ENCODE measurements at places on chromosomes 13 and 19.

- DNase-seq, result no peak
These were observed 118.0 kb upstream of the POSTN start for GRCh38 chr13:37716420-37717195.

- no peak for DNase-seq
These were observed 27.8 kb upstream of the TDRD3 start for GRCh38 chr13:60369242-60369641.

GRCh38 chr13:34001389-34001788 is 183.4 kb downstream of the RFC3 start:
- no peak for DNase-seq

DNA sequence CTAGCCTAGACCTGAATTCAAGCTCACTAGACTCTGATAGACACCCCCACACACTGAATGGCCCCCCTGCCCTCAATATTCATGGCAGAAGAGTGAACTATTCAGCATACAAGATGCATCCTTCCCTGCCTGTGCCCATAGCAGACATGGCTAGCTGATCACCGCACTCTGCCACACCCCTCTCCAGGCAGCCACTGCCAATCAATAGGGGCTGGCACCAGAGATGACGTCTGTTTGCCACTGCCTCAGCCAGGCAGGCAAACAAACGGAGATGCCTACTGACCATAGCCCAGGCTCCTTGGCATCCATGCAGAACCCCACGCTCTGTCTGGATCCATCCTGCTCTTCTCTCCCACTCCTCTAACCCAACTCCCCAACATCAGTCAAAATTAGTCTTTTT is 13.8 kb upstream of the NPAS1 start:
- DNase-seq, result no peak

GRCh38 chr13:105016266-105016665 is 1519.2 kb downstream of the EFNB2 start:
- DNase-seq, result no peak

DNA sequence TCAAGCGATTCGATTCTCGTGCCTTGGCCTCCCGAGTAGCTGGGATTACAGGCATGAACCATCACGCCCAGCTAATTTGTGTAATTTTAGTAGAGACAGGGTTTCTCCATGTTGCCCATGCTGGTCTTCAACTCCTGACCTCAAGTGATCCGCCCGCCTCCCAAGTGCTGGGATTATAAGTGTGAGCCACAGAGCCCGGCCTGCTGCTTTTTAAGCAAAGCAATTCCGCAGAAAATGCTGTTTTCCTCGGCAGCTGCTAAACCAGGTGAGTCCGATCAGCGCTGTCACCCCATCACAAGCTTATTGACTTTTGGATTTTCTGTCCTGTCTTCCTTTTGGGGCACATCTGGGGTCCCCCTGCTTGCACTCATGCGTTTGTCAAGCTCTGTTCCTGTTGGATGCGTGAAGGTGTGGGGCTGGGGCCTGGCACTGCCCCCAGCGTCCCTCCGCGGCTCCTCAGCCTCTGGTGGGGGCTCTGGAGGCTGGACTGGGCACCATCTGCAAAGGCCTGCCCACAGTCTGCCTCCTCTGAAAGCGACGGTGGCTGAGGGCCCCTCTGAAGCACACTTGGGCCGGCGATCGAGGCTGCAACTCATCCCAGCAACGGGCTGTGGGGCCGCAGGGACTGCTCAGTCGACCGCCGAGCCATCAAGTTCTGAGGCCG is 25.7 kb downstream of the CEBPG start:
- DNase-seq, result no peak

GRCh38 chr19:27833031-27833430 is 1379.9 kb downstream of the UQCRFS1 start:
- peak; percentile 50 for DNase-seq

GRCh38 chr13:70407486-70407885 is 299.2 kb upstream of the KLHL1 start:
- DNase-seq, result no peak

- no peak for DNase-seq
These were observed 133.0 kb downstream of the SIPA1L3 start for GRCh38 chr19:38039966-38040365.

DNA sequence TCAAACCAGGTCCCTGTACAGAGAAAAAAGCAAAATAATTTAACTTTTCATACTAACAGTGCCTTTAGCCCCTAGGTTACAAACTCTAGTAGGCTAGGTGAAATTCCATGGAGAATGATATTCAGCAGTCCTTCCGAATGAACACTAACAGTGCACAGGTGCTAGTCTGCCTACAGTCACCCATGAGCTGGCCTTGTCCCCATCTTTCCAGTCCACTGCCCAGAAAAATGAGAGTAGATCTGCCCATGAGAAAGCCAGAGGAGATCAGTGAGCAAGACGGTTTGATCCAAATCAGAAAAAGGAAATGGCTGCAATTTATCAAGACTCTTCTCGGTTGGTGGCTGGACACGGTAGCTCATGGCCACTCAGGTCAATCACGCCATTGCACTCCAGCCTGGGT is 524.9 kb downstream of the FGF9 start:
- DNase-seq, result no peak

GRCh38 chr13:112345826-112346172 is 30.4 kb upstream of the SPACA7 start:
- DNase-seq, result no peak

DNA sequence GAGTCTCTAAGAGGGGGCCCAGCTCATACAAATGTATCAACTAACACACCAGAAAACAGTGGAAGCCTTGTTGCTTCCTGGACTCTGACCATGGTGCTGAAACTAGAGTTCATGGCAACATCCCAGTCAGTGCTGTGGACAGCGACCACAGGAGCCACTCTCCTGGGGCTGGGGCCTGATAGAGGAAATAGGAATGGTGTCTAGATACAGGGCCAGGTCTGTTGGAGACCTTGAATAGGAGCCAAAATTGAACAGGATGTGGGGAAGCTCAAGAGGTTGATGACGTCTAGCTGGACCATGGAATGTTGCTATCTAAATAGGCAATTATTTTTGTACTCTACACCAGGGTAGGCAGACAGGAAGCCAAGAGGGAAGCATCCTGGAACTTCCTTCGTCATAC is 21.7 kb downstream of the LILRB4 start:
- peak; percentile 79 for DNase-seq

DNA sequence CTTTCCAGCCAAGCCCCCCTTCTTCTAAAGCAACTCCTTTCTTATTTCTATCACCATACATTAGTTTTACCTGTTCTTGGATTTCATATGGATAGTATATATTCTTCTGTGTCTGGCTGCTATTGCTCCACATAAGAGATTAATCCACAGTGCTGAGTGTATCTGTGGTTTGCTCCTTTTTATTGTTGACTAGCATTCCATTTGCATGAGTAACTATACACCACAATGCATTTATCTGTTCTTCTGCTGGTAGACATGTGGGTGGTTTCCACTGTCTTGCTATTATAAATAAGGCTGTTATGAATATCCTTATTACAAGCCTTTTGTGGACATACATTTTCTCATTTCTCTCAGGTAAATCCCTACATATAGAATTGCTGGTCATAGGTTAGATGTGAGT is 138.2 kb downstream of the SLC7A1 start:
- DNase-seq, result peak; percentile 40

DNA sequence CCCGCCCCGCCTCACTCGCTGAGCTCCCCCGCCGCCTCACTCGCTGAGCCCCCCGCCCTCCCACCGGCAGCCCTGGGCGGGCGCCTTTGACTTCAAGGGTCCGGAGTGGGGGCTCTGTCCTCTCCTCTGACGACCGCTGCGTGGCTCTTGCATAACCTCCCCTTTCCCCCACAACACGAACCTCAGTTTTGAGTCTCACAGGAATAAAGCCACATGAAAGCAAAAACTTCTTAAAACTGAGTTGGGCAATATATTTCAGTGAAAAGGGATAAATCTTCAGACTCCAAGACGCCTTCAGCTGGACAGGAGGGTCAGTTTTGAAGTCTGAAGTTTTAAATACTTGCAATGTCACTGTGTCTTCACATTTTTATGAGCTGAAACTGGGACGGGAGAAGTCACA is 70.6 kb upstream of the C13orf46 start:
- no peak for DNase-seq

DNA sequence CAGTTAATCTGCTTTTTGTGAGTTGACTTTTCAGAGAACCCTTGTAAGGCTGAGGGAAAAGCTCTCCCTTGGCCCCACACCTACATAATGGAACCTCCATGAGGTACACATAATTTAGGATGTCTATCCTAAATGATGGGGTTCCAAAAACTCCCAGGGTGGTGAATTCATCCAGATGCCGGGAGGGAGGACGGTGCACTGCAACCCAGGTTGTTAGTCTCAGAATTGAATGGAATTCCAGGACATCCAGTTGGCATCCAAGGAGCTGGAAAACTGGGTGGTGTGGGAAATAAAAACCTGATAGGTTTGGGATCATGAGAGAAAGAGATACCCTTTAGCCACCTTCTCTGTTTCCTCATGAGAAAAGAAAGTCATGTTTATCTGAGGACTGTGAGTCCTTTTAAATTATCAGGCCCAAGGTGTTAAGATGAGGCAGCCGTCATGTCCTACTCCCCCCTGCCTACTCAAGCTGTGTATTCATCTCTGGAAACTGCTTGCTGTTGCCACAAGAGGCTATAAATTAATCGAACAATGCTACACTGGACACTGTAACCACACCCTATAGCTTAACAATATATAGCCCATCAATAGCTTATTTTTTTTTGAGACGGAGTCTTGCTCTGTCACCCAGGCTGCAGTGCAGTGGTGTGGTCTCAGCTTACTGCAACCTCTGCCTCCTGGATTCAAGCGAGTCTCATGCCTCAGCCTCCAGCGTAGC is 49.5 kb downstream of the C13orf46 start:
- no peak for DNase-seq

- no peak for DNase-seq
These were observed 12.4 kb downstream of the CEBPG start for GRCh38 chr19:33385956-33386355.

DNA sequence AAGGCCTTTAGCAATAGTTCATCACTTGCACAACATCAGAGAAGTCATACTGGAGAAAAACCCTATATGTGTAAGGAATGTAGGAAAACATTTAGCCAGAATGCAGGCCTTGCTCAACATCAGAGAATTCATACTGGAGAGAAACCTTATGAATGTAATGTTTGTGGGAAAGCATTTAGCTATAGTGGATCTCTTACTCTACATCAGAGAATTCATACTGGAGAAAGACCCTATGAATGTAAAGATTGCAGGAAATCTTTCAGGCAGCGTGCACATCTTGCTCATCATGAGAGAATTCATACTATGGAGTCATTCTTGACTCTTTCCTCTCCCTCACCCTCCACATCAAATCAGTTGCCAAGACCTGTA is 19.8 kb downstream of the ZNF583 start:
- no peak for DNase-seq

DNA sequence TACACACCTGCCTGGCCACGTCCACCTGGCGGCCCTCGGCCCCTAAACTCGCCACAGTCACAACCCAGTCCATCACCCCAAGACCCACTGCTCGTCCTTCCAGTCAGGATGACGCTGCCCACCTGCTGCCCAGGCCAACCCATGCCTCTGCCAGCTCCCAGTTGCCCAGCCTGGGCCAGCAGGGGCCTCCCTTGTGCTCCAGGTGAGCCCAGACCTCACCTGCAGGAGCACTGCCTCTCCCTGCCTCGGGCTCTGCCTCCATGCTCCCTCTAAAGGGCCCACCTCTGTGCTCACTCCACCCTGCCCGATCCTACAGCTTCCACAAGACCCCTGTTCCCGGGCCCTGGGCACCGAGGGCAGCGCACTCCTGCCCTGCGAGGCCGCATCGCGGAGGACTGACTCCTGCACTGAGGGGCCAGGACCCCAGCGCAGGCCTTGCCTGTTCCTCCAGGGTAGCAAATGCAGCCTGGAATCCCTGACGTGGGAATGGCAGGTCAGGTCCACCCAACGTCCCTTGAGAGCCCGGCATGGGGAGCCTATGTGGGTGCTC is 8.0 kb upstream of the CACTIN start:
- DNase-seq, result no peak

GRCh38 chr13:71242201-71242600 is 624.8 kb downstream of the DACH1 start:
- DNase-seq, result no peak

DNA sequence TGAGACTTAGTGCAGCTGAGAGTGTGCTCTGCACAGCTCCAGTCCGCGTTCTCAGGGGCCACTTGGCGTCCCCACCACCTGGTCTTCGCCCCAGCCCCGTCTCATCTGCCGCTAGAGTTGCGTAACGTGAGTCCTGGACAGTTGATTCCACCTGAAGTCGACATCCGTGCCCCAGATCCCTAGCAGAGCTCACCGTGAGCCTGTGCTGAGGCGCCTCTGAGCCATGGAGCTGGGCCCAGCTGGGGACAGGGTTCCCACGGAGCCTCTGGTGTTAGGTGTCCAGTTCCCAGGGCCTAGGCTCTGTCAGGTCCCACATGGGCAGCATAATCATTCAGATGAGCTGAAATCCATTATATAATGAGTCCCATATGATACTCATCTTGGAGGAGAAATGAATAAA is 147.1 kb upstream of the SOX1 start:
- no peak for DNase-seq

DNA sequence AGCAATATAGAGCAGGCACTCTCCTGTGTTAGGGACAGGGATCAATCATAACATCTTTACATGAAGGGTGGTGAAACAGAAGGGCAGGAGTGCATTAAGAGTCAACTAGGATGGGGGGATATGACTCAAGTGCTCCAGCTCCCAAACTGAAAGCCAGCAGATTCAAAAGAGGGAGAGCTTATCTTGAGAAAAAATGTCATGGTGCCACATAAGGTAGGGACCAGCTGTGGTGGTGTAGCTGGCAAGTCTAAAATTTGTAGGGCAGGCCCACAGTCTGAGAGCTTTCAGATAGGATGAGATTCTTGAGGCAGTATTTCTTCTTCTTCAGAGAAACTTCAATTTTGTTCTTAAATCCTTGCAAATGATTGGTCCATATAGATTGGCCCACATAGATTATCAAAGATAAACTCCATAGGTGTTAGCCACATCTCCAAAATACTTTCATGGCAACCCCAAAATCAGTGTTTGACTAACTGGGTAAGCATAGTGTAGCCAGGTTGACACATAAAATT is 19.1 kb downstream of the DNAJC15 start:
- DNase-seq, result no peak

GRCh38 chr13:41700790-41701310 is 243.5 kb downstream of the RGCC start:
- peak; percentile 25 for DNase-seq

GRCh38 chr13:32200741-32201140 is 114.4 kb downstream of the ZAR1L start:
- no peak for DNase-seq

DNA sequence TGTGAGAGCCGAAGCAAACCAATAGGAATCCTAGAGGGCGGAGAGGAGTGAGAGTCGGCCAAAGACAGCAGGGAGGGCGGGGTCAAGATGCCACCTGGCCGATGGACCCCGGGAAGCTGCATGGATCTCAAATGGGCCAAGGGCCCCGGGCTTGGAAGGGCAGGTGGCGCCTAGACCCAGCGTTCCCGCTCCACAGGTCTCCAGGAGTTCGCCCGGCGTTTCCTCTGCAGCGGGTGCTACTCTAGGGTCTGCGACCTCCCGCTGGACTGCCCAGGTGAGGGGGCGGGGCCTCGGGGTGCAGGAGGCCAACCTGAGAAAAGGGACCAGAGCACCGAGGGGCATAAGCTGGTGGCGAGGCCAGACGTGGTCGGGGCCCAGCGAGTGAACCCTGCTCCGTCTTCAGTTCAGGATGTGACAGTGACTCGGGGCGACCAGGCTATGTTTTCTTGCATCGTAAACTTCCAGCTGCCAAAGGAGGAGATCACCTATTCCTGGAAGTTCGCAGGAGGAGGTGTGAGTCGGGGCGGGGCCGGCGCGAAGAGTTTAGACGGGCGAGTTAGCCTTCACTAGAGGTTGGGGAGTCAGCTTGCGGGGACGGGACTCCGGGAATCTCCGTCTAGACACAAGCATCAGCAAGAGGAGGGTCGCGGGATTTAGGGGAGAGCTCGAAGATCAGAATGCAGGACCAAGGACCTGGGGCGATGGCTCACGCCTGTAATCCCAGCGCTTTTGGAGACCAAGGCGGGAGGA is 9.9 kb downstream of the SPACA6 start:
- no peak for DNase-seq
